ENCODE measurements at places on chromosomes 2 and 18. TPM values are rescaled to one million over a fixed set of nuclear protein-coding genes. Genes with fewer than 3 reads are reported as not detected.

MYO5B gene
- under 0.01 TPM for total RNA-seq

SEPTIN10 gene
- 63.4 TPM for total RNA-seq

DLGAP1 gene
- 0.12 TPM for total RNA-seq

CFAP65 gene
- not detected for total RNA-seq

MRPL33 gene
- total RNA-seq, result 88.4 TPM

HMSD gene
- not detected for total RNA-seq

COQ10B gene
- total RNA-seq, result 28.1 TPM

KCNJ3 gene
- 0.09 TPM for total RNA-seq

ARPC2 gene
- 471 TPM for total RNA-seq

MC5R gene
- total RNA-seq, result not detected

CNGA3 gene
- total RNA-seq, result not detected

CGREF1 gene
- total RNA-seq, result 10.2 TPM

SFXN5 gene
- 2.8 TPM for total RNA-seq

RTKN gene
- total RNA-seq, result 11.8 TPM

IL1RL1 gene
- 11.6 TPM for total RNA-seq

SPC25 gene
- total RNA-seq, result 0.35 TPM

TOGARAM2 gene
- total RNA-seq, result 0.26 TPM

WNT10A gene
- not detected for total RNA-seq

MARCHF4 gene
- total RNA-seq, result 7.8 TPM

MALL gene
- 4.4 TPM for total RNA-seq

MLPH gene
- total RNA-seq, result 11.7 TPM

DCDC2C gene
- total RNA-seq, result not detected

TMEM163 gene
- not detected for total RNA-seq

RPL37A gene
- 3,626 TPM for total RNA-seq

FIGLA gene
- not detected for total RNA-seq

SELENOI gene
- total RNA-seq, result 4.2 TPM

SERPINB4 gene
- total RNA-seq, result not detected

HOXD8 gene
- 1.2 TPM for total RNA-seq

GPBAR1 gene
- not detected for total RNA-seq

CFAP221 gene
- not detected for total RNA-seq

TMBIM1 gene
- 180 TPM for total RNA-seq

LINC00305 gene
- not detected for total RNA-seq

GNLY gene
- not detected for total RNA-seq

RNF25 gene
- total RNA-seq, result 19.5 TPM

BBS5 gene
- total RNA-seq, result 7.7 TPM

ASIC4 gene
- total RNA-seq, result 0.23 TPM

ACVR1C gene
- total RNA-seq, result not detected

CNDP1 gene
- total RNA-seq, result not detected

GPR35 gene
- 0.82 TPM for total RNA-seq

EIPR1 gene
- 53.5 TPM for total RNA-seq

MAP4K3 gene
- total RNA-seq, result 29.9 TPM

IRS1 gene
- total RNA-seq, result 18.5 TPM

CD8A gene
- total RNA-seq, result not detected

PREPL gene
- 27.2 TPM for total RNA-seq
